Activated CD8-positive, alpha-beta memory T cell treated with anti-CD3 and anti-CD28 coated beads for 24 hours (primary cell): ENCODE measurements at places on chromosomes 16 and 17.

DNA sequence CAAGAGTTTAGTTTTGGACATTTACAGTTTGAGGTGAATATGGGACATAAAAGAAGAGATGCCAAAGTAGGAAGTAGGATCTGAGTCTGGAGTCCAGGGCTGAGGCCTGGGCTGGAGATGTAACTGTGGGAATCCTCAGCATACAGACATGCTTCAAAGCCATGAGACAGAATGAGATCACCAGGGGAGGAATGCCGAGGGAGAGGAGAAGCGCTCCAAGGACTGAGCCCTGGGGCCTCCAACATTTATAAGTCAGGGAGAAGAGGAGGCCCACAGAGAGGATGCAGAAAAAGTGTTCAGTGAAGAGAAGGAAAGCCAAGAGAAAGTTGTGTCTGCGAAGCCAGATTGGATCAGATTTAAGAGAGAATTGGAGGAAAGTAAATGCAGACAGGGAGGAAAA is 277.5 kb upstream of the MYOCD start:
- no peak for DNase-seq

- no peak for DNase-seq
Measured at GRCh38 chr17:51761105-51761504, 397.4 kb downstream of the CA10 start.

DNA sequence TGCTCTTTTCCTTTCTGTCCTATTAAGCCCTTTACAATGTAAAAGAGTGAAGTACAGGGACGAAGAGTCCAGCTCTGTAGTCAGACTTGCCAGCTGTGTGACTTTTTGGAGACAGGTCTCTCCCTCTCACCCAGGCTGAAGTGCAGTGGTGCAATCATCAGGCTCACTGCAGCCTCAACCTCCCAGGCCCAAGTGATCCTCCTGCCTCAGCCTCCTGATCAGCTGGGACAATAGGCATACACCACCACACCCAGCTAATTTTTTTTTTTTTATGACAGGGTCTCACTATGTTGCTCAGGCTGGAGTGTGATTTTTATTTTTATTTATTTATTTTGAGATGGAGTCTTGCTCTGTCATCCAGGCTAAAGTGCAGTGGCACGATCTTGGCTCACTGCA is 7.1 kb upstream of the ITPRIPL2 start:
- DNase-seq, result no peak

GRCh38 chr16:77221482-77221881 is 22.3 kb downstream of the SYCE1L start:
- DNase-seq, result no peak

DNA sequence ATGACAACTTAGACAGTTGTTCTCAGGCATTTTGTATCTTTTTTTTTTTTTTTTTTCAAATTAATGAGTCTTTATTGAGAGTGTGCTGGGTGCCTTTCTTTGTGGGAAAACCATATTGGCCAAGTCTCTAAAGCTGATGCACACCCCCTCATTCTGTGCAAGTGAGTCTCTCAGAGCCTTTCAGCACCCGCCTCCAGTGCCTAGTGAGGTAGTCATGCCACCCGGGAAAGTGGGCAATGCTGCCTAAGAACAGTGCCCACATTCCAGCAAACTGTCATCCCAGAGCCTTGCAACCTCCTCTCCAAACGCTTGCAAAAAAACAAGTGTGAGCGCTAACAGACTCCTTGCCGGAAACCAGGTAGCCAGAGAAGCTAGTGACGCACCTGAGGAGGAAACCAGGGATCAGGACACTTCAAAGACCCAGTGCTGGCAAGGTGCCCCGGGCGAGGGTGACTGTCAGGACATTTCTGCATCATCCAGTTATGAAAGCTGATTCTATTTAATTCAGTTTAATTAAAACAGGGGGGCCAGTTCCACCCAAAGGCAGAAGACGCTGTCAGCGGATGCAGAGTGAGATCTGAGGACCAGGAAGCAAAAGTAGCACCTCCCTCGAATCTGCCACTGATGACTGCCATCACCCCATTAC is 34.9 kb downstream of the SMARCE1 start:
- peak; percentile 83 for DNase-seq

DNA sequence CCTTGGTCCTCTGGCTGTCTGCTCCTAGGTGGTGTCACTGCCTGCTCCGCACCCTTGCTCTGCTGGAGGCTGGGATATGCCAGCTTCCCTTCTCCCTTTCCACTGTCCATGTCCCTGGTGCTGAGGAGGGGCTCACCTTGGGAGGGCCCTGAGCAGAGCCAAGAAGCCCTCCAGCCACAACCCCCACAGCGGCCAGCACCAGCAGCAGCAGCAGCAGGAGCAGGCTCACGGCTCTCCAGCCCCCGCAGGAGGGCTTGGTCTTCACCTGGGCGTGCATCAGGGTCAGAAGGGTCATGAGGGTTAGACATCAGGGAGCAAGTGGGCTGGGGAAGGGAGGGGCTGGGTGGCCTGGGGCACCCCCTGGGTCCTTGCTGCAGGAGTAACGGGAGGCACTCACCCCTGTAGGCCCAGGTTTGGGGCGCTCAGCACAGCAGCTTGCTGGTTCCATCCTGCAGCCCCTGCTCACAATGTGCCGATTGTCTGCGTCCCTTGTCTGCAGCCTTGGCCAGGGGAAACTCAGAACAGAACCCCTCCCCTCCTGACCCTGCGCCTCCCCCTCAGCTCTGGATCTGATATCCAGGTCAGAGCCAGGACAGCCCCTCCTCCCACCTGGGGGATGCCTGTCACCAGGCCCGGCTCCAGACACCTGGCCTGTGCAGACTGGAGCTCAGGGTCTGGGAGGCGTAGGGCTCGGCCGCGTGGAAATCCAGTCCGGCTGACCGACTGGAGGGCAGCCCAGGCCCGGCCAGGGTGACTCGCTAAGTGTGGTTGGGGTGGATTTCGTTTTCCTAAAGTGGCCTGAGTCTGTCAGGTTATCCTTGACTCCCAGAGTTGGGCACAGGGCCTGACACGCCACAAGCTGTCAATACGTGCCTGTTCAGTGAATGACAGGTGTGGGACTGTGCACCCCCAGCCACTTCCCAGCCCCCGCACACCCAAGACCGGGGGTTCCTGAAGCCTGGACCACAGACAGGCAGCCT is at the start of gene BRICD5:
TSS of gene BRICD5 (minus strand) at position 478 of the 980 bp plus-strand sequence. CDS start at position 448, 30 bp downstream.
- peak; percentile 67 for DNase-seq

DNA sequence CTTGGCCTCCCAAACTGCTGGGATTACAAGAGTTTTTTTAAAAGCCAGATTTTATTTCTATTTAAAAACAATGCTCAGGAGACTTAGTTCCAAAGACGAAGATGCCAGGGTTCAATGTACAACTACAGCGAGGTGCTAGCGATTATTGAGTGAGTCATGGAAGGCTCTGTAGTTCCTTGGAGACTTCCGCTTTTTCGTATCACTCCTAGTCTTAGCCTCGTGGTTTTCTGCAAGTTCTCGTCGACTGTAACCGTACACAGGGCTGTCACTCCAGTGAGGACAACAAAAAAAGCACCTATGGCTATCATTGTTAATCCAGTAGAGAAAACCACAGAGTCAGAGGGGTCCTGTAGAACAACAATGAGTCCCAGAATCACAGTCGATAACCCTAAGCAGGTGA is 22.7 kb upstream of the ZC3H7A start:
- no peak for DNase-seq

DNA sequence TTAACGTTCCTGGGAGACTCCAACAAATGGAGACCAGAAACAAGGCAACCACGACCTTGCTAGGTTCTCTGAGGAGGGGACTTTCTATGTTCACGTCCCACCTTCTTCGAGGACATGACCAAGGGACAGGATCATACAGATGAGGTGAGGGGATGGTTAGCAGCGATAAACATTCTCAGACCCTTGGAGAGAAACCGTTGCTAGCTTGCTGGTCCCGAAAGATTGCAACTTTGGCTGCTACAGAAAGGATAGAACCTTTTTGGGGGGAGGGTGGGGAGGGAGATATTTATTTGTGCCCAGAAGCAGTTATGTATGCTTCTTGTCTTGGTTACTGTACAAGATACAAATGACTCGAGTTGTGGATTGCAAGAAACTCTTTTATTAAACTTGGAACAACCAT is 35.3 kb upstream of the KCNJ2 start:
- DNase-seq, result no peak

- DNase-seq, result no peak
Measured at GRCh38 chr16:8237452-8237851, 352.9 kb downstream of the TMEM114 start.

GRCh38 chr16:2256531-2257140 is 5.2 kb upstream of the ECI1 start:
- DNase-seq, result no peak

GRCh38 chr17:40726919-40727318 is 23.4 kb upstream of the KRT24 start:
- no peak for DNase-seq

DNA sequence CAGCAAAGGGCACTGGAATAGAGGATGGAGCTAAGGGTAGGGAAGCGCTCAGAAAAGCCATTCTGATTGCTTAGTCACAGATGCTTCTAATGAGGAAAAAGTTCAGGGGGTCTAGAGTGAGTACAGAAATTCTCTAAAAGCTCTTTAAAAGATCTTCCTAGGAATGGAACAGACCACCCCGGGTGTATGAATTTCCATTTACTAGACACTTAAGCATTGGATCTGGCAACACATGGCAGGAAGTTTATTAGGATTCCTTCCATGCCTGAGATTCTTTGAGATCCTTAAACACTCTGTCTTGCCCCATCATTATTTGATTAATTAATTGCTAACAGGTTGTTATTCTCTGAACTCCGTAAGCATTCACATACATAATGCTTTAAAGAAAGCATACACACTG is 8.5 kb downstream of the KRTAP9-7 start:
- DNase-seq, result no peak

- no peak for DNase-seq
Measured at GRCh38 chr17:28773736-28774135, 29.9 kb downstream of the TRAF4 start.

GRCh38 chr17:7479213-7480088 is at the start of gene ZBTB4:
Gene ZBTB4 (minus strand): TSS chr17:7479631. CDS start chr17:7466801, 12,830 bp downstream.
- DNase-seq, result peak; percentile 85

- DNase-seq, result peak; percentile 17
Measured at GRCh38 chr16:84455031-84455430, 49.4 kb downstream of the MEAK7 start.

GRCh38 chr17:5443728-5444127 is 4.8 kb upstream of the C1QBP start:
- no peak for DNase-seq

- DNase-seq, result no peak
Measured at GRCh38 chr16:82061861-82062525, 26.9 kb downstream of the HSD17B2 start.

- no peak for DNase-seq
Measured at GRCh38 chr16:69465083-69465721, 40.8 kb downstream of the CYB5B start.

DNA sequence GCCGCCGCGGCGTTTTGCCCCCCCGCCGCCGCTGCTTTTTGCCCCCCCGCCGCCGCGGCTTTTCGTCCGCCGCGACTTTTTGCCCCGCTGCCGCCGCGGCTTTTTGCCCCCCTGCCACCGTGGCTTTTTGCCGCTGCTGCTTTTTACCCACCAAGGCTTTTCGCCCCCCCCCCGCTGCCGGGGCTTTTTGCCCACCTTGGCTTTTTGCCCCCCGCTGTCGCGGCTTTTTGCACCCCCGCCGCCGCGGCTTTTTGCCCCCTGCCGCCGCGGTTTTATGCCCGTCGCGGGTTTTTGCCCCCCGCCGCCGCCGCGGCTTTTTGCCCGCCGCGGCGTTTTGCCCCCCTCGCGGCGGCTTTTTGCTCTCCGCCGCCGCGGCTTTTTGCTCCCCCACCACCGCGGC is 1343.0 kb downstream of the TP53TG3F start:
- DNase-seq, result no peak

DNA sequence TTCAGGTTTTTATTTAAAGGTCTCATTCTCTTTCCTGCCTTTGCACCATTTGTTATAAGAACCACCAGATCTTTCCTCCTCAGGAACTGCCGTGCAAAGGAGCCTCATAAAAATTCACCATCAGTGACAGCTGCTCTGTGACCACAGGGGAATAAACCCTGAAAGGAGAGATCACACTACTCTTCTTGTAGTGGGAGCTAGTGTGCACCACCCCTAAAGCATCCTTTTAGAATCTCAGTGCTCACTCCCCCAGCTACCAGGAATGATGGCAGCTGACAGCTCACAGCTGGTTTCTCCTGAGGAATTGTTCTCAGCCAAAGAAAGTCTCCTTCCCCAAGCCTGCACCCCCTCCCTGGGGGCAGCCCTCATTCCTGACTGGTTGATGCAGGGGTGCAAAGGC is 18.7 kb downstream of the VAT1L start:
- DNase-seq, result no peak

DNA sequence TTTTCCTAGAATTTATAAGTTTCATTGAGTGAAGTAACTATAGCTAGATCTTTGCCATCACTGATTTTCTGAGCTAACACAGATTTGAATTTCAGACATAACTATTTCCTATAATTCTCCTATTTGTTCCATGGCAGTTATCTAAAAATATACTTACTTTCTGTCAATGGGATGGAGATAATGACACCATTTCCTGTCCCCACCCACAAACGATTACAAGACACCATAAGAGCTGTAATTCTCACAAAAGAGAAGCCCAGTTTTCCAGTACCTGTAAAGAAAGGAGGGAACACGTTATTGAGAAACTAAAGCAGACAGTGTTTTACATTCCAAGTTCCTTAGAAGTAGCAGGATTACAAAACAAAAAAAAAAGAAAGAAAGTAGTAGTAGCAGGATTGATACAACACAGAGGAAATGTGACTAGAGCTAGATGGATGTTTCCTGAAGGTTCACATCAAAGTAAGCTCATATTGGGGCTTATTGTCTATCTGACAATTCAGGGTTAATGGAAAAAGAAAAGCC is 110.9 kb upstream of the TOB1 start:
- no peak for DNase-seq

- DNase-seq, result no peak
Measured at GRCh38 chr17:18851201-18851600, 6.7 kb upstream of the PRPSAP2 start.

- peak; percentile 83 for DNase-seq
Measured at GRCh38 chr17:44331249-44331760, 6.7 kb upstream of the SLC25A39 start.

GRCh38 chr16:47079860-47080259 is 63.9 kb downstream of the NETO2 start:
- DNase-seq, result no peak

DNA sequence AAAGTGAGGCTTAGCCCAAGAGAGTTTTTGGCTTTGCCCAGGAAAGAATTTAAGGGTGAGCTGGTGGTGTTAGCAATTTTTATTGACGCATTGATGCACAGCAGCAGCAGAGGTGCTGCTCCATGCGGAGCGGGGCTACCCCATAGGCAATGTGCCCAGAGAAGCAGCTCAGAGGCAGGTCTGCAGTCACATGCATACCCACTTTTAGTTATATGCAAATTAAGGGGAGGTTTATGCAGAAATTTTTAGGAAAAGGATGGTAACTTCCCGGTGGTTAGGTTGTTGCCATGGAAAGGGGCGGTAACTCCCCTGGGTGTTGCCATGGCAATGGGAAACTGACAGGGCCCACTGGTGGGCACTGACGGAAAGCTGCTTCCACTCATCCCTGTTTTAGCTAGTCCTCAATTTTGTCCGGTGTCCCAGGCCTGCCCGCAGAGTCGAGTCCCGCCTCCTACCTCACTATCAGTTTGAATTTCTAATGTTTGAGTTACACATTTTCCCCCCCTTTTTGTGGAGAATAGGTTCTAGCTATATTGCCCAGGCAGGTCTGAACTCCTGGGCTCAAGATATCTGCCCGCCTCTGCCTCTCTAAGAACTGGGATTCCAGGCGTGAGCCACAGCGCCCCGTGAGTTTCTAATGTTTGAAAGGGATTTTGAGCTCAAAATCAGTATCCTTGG is 10.4 kb upstream of the GJD3 start:
- peak; percentile 32 for DNase-seq

GRCh38 chr17:1460233-1460632 is 4.2 kb upstream of the CRK start:
- DNase-seq, result no peak

GRCh38 chr17:8096541-8096940 is 9.0 kb upstream of the ALOX12B start:
- no peak for DNase-seq

- no peak for DNase-seq
Measured at GRCh38 chr17:41012326-41013120, 3.6 kb upstream of the KRTAP3-1 start.
